Activated naive CD8-positive, alpha-beta T cell treated with anti-CD3 and anti-CD28 coated beads, Interleukin-2, amount 10 ng/mL, durations not matched to agents 7 days and 5 days (primary cell): ENCODE measurements at places on chromosomes 7 and 10. TPM values are rescaled to one million over a fixed set of nuclear protein-coding genes. Genes with fewer than 3 reads are reported as not detected.
A peak's percentile ranks its signal among the peaks of the same experiment; 100 is the strongest.

DNA sequence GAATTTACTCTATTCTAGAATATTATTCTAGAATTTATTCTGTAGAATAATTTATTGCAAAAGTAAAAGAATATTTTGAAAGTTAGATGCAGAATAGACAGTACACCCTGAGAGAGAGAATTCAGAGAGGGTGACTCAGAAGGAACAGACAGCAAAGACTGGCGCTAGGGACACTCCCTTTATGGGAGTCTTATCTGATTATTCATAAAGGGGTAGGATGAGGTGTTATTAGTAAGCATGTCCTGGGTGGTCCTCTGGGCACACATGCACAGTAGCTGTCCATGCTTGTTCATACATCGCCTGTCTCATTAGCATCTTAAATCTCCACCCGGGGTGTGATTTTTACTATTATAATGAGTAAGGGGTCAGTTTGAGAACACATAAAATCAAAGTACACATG is 100.1 kb downstream of the XPNPEP1 start:
- H3K27ac ChIP-seq = no peak overlapping the region
- H3K4me1 ChIP-seq = no peaks in the 10 kb centered on the region
- H3K27me3 ChIP-seq = no peaks in the 10 kb centered on the region
- H3K4me3 ChIP-seq = no peak overlapping the region
- H3K36me3 ChIP-seq = no peaks in the 10 kb centered on the region

DNA sequence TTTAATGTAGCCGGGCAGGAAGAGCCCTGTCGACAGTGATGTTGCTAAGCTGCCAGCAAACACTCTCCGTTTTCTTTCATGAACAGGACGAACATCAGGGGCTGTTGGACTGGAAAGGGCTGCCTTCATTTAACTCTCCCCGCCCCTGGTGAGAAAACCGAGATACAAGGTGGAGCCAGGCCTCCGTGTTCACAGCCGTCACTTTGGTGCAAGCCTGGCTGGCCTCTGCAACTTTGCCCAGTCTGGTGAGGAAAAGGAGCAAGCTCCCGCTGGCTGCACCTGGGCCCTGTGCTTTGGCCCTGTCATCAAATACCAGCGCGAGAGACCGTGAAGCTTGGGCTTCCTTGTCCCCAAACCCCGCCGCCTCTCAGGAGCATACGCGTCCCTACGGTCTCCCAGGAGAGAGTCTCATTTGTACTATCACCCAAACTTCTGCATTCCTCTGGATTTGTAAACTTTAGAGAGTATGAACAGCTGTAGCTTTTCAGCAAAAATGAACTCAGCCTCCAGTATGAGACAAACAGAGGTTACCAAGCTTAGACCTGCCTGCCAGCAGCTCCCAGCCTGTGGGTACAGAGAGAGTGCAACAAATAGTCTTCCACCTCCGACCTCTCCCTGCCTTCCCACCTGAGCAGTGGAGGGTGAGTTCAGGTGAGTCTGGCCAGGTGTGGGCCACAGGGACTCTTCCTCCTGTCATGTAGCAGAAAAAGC is 445.3 kb upstream of the MGMT start:
- DNase-seq = no peak
- H3K4me3 ChIP-seq = no peak overlapping the region
- no peak overlapping the region for H3K27ac ChIP-seq
- no peaks in the 10 kb centered on the region for H3K27me3 ChIP-seq
- no peaks in the 10 kb centered on the region for H3K36me3 ChIP-seq
- H3K4me1 ChIP-seq = no peaks in the 10 kb centered on the region

GRCh38 chr7:5670183-5670935 is 111.1 kb downstream of the RNF216 start:
- no peak for DNase-seq
- no peak overlapping the region for H3K4me3 ChIP-seq
- H3K36me3 ChIP-seq = peaks cover 12% of the 10 kb centered on the region
- no peaks in the 10 kb centered on the region for H3K27me3 ChIP-seq
- no peak overlapping the region for H3K27ac ChIP-seq

DNA sequence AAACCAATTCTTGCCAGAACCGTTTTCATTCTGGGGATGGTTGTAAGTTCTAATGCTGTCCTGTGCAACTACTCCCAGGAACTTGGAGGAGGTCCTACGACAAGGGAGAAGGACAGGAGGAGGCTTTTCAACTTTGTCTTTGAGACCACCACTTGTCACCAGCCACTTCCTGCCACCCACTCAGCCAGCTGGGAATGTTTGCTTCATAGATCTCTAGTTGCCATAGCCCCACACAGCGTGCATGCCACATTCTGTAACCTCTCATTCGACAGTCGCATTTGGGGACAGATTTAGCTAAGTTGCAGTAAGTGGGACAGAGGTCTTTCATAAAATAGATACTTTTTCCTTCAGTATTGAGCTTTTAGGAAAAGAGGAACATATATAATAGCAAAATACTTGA is 78.0 kb downstream of the TAF3 start:
- no peak for DNase-seq
- no peaks in the 10 kb centered on the region for H3K27me3 ChIP-seq
- peaks cover 29% of the 10 kb centered on the region for H3K36me3 ChIP-seq
- H3K4me3 ChIP-seq = no peak overlapping the region
- H3K27ac ChIP-seq = no peak overlapping the region

- peaks cover 2% of the 10 kb centered on the region for H3K27me3 ChIP-seq
- peak overlapping the region; percentile 98 for H3K27ac ChIP-seq
- peak; percentile 62 for DNase-seq
- peaks cover 48% of the 10 kb centered on the region for H3K4me1 ChIP-seq
- H3K4me3 ChIP-seq = peak overlapping the region; percentile 94
These were observed 25.5 kb upstream of the INMT start for GRCh38 chr7:30726296-30727006.

TCERG1L gene
- total RNA-seq = 0.36 TPM

RET gene
- not detected for total RNA-seq

AKR1C8 gene
- not detected for total RNA-seq

- no peaks in the 10 kb centered on the region for H3K4me1 ChIP-seq
- DNase-seq = no peak
- no peak overlapping the region for H3K4me3 ChIP-seq
- H3K27me3 ChIP-seq = peaks cover 17% of the 10 kb centered on the region
- H3K36me3 ChIP-seq = no peaks in the 10 kb centered on the region
These were observed 370.4 kb downstream of the TNS3 start for GRCh38 chr7:47211519-47211973.

- no peak for DNase-seq
- H3K27me3 ChIP-seq = no peaks in the 10 kb centered on the region
- H3K27ac ChIP-seq = no peak overlapping the region
These were observed 16.5 kb downstream of the DENND11 start for GRCh38 chr7:141685285-141686023.

KNDC1 gene
- 0.36 TPM for total RNA-seq

DNA sequence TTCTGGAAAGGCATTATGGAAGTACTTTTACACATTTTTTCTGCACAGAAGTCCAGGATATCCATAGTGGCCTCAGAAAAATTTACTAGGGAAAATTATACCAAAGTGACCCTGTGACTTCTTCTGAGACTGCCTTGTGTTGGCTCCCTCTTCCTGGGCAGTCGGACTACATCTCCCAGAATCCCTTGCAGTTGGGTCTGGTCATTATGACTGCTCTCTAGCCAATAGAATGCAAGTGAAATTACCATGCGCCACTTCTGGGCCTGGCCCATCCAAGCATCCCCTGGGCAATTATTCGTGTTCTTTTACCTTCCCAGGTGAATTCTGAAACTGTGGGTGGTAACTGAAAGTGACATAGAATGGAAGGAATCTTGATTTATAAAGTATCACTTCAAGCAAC is 430.9 kb downstream of the ACTR3B start:
- DNase-seq = no peak
- no peaks in the 10 kb centered on the region for H3K36me3 ChIP-seq
- no peak overlapping the region for H3K4me3 ChIP-seq
- H3K4me1 ChIP-seq = no peaks in the 10 kb centered on the region
- H3K27me3 ChIP-seq = no peaks in the 10 kb centered on the region
- no peak overlapping the region for H3K27ac ChIP-seq

TUBAL3 gene
- total RNA-seq = not detected

DNA sequence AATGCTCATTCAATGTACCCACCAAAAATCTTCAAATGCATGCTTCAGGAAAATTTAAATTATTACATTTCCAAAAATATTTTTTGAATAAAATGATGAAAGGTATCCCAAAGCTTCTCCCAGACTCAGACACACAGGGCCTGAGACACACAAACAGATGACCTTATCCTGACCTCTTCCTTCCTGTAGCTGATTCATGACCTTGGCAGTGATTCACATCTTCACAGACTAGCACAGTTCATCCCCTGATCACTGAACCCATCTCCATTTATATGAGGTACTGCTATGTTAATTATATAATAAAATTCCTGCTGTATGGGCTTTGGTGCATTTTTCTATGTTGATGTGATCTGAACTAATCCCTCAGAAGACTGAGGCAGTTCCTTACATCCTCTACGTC is 265.0 kb upstream of the GLI3 start:
- H3K27me3 ChIP-seq = no peaks in the 10 kb centered on the region
- H3K4me1 ChIP-seq = no peaks in the 10 kb centered on the region
- DNase-seq = no peak
- no peaks in the 10 kb centered on the region for H3K36me3 ChIP-seq
- H3K27ac ChIP-seq = no peak overlapping the region
- no peak overlapping the region for H3K4me3 ChIP-seq

GRCh38 chr10:90168244-90168643 is 466.9 kb downstream of the KIF20B start:
- DNase-seq = no peak
- H3K27me3 ChIP-seq = no peaks in the 10 kb centered on the region
- H3K27ac ChIP-seq = no peak overlapping the region
- no peaks in the 10 kb centered on the region for H3K4me1 ChIP-seq
- no peak overlapping the region for H3K4me3 ChIP-seq

DNA sequence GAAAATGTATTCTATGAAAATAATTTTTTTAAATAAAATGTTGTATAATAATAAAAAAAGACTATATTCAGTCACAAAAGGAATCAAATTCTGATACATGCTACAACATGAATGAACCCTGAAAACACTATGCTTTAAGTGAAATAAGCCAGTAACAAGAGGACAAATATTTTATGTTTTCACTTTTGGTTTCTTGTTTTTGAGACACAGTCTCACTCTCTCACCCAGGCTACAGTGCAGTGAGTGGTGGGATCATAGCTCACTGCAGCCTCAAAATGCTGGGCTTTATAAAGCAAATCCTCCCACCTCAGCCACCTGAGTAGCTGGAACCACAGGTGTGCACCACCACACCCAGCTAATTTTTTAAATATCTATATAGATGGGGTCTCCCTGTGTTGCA is 64.2 kb downstream of the CNOT4 start:
- H3K4me1 ChIP-seq = peaks cover 16% of the 10 kb centered on the region
- no peaks in the 10 kb centered on the region for H3K27me3 ChIP-seq
- H3K36me3 ChIP-seq = peaks cover 14% of the 10 kb centered on the region
- H3K4me3 ChIP-seq = no peak overlapping the region
- DNase-seq = no peak
